Stimulated activated CD4-positive, alpha-beta T cell treated with anti-CD3 and anti-CD28 coated beads, Interleukin-1b, Interleukin-23, amount 100 ng/mL, for 24 hours (primary cell): ENCODE measurements at places on chromosomes 1 and 21.

DNA sequence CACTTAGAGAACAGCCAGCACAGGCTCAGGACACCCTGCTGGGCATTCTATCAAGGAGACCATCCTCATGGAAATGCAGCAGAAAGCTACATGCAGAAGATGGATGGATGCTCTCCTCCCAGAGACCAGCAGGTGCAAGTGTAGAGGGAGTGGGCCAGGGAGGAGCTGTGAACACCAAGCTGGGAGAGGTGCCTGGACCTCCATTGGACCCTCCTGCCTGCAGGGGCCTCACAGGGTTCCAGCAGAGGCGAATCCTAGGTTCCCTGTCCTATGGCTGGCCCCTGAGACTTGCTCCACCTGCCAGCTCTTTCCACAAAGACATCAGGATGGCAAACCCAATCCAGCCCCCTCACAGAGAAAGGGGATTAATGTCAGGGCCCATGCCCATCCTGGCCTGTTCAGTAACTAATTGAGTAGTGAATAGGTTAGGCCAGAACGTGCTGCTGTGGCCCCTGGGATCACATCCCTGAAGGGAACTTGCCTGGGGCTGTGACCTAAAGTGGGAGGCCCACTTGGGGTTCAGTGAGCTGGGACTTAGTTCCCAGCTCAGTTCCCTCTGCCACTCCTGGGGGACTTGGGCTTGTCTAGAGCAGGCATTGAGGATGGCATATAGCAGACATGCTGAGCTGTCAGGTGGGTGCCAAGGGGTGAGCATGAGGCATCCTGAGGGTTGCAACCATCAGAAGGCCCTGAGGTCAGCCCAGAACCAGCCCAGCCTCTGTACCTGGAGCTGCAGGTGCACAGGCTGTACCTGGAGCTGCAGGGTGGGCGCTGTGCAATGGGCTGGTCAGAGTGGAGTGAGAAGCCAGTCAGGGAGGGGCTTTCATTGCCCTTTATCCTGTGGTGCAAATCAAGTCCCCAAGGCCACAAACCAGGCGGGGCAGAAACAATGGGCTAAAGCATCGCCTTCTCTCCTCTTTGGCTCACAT lies 22.9 kb upstream of the ZNF678 start:
- no peak for DNase-seq

GRCh38 chr1:151373196-151373595 lies 691 bp upstream of the SELENBP1 start:
- no peak for DNase-seq

GRCh38 chr1:229410692-229411433 lies 23.0 kb downstream of the ACTA1 start:
- no peak for DNase-seq

- no peak for DNase-seq
Measured at GRCh38 chr1:19770436-19771190, 29.1 kb downstream of the TMCO4 start.

GRCh38 chr1:182875889-182876288 lies 36.7 kb downstream of the DHX9 start:
- no peak for DNase-seq

DNA sequence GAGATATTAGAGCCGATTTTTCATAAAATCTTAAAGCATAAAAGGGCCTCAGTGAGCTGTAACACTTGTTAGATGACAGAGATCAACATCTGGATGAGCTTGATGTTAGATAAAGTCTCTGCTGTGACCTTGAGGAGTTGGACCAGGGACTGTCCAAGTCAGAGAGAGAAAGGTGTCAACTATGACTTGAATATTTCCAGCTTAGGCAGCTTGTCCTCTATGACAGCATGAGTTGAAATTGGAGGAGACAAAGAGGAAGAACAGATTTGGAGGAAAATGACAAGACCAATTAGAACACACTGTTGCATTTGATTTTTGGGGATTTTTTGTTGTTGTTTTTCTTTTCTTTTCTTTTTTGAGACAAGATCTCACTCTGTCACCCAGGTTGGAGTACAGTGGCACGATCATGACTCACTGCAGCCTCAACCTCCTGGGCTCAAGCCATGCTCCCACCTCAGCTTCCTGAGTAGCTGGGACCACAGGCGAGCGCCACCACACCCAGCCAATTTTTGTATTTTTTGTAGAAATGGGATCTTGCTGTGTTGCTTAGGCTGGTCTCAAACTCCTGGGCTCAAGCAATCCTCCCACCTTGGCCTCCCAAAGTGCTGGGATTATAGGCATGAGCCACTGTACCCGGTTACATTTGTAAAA lies 35.3 kb upstream of the CLIC4 start:
- no peak for DNase-seq

DNA sequence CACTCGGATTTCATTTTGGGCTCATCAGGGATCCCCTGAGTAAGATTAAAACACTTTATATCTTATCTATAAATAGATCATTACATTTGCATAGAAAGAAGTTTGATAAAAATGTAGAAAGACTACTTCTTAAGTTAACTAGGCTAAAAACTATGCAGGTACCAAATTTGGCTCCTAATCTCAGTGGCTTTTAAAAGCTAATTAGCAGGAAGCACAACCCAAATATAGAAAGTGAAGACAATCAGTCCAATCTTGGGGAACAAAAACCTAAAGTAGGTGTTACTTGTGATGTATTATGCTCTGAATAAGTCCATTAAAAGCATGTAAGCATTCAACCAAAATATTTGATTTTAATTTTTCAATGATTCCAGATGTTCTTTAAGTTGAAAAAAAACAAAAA lies 35.4 kb downstream of the SMYD3 start:
- DNase-seq = no peak

GRCh38 chr1:169110689-169111447 lies 4.4 kb downstream of the ATP1B1 start:
- no peak for DNase-seq

- no peak for DNase-seq
Measured at GRCh38 chr1:54018635-54019034, 649 bp upstream of the LDLRAD1 start.

- no peak for DNase-seq
Measured at GRCh38 chr1:107637101-107637500, 327.9 kb downstream of the VAV3 start.

DNA sequence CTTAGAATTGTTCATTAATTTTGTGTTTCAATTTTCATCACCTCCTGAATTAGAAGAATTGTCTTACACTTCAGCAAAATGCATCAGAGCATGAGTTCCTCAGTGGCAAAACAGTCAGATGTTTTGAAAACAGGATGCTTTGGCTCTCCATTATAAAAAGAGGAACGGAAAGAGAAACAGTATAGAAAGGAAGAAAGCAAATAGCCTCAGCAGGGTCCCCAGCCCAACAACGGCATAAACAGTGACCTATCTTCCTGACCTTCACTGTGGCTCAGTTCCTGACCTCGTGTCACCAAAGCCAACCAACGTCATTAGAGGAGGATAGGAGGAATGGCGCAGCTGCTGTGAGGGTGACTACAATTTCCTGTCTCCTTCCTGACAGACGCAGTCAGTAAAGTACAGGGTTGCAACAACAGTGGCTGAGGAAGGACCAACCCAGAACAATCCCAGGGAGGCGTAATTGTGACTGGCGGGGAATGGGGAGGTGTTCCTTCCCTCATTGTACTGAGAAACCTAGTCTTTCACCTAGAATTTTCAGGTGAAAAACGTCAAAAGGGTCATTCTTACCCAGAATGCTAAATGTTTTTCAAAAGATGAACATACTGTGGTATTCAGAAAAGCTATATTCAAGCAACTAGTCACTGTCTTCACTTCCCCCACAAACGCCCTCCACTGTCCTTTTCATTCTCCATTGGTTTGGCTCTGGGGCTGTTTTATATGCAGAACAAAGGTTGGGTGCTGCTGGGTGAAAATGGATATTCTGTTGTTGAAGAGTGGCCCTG lies 197.9 kb upstream of the SGIP1 start:
- peak; percentile 36 for DNase-seq

- no peak for DNase-seq
Measured at GRCh38 chr1:62285984-62286785, 33.0 kb downstream of the KANK4 start.

- no peak for DNase-seq
Measured at GRCh38 chr21:43301409-43302061, 125.4 kb downstream of the SIK1 start.

- no peak for DNase-seq
Measured at GRCh38 chr1:206737729-206738201, 32.8 kb upstream of the IL19 start.

GRCh38 chr1:16260814-16261213 lies 23.8 kb upstream of the CPLANE2 start:
- DNase-seq = no peak

GRCh38 chr1:223331301-223331700 lies 32.7 kb downstream of the SUSD4 start:
- no peak for DNase-seq

DNA sequence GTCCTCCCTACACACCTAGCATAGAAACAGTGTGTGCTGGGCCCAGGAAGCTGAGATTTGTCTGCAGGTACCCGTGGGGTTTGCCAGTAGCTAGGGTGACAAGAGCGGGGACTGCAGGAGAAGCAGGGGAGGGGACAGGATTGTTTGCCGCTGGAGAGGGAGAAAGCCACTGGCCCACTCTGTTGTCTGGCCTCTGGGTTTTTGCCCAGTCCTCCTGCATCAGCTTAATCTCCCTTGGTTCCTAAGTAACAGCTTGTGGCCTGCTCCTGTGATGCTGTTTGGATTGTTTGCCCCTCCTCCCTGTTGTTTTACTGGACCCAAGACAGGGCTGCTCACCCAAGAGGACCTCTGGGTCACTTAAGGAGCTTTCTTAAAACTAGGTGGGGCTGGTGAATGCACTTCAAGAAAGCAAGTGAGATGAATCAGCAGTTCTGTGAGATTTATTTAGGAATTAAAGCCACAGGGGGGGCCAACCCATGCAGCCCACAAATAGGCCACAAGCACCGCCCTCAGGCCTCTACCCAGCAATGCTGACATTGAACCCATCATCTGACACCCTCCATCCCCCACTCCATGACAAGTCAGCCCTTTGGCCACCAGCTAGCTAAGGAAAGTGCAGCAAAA lies 142.8 kb downstream of the ZZZ3 start:
- no peak for DNase-seq

GRCh38 chr1:13918862-13919261 lies 218.9 kb downstream of the PRDM2 start:
- no peak for DNase-seq

DNA sequence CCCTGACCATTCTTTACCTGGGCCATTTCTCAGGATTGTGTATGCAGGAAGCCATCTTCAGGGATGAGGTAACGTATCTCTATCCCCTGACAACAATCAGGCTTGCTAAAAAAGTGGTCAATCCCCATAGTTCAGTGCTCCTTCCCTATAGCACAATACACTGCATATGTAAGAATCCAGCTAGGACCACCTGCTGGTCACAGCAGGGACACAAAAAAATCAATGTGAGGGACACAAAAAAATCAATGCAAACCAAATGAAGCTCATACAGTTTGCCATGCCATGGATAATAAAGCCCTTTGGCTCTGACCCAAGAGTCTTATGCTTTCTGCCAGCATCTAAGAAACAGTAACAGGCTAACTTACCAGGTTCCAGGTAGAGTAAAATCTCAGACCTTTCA lies 16.3 kb downstream of the ACBD6 start:
- no peak for DNase-seq

- DNase-seq = no peak
Measured at GRCh38 chr1:55860798-55861519, 645.8 kb upstream of the USP24 start.

GRCh38 chr1:217524787-217525520 lies 105.9 kb downstream of the GPATCH2 start:
- no peak for DNase-seq

DNA sequence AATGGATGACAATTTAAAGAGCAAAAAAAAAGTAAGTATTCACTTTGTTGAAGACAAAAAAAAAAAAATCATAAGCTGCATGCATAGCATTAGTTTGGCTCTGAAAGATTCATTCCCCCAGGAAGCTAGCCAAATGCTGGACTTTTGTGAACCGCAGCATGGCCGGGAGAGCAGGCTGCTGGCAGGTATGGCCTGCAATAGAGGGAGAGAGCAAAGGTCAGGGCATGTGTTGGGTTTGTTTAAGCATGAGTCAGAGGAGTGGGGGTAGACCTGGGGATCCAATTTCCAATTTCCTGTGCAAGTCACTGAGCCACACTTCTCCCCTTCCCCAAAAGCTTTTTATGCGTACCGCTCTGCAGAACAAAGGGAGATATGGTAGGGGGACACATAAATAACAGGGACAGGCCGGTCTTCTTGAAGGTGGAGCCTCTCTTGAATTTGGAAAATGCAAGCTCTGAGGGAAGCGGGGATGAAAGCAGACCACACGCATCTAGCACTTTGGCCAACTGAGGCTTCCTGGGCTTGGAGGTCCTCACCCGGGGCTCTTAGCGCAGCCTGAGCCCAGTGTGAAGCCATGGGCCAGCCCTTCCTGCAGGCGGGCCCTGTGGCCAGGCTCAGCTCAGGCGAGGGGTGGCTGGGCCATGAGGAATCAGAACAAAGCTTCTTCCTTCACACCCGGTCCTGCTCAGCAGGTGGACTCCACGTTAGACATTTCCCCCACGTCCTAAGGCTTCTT lies 171.1 kb downstream of the TOMM20 start:
- DNase-seq = no peak

DNA sequence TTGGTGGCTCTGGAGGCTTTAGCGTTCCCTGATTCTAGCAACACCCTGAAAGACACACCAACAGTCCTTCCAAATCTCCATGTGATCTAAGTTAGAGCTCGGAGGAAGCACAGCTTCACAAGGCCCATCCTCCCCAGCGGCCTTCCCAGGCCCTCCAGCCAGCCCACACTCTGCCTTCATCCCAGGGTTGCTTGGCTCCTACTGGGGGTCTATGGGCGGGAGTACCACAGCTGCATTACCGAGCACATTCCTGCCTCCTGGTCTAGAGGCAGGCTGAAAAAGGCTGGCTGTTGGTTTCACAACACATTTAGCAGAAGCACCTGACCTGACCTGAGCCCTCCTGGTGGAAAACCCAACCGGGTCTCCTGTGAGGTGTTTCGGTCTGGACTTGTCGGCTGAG lies 54.7 kb upstream of the TRIM67 start:
- no peak for DNase-seq

DNA sequence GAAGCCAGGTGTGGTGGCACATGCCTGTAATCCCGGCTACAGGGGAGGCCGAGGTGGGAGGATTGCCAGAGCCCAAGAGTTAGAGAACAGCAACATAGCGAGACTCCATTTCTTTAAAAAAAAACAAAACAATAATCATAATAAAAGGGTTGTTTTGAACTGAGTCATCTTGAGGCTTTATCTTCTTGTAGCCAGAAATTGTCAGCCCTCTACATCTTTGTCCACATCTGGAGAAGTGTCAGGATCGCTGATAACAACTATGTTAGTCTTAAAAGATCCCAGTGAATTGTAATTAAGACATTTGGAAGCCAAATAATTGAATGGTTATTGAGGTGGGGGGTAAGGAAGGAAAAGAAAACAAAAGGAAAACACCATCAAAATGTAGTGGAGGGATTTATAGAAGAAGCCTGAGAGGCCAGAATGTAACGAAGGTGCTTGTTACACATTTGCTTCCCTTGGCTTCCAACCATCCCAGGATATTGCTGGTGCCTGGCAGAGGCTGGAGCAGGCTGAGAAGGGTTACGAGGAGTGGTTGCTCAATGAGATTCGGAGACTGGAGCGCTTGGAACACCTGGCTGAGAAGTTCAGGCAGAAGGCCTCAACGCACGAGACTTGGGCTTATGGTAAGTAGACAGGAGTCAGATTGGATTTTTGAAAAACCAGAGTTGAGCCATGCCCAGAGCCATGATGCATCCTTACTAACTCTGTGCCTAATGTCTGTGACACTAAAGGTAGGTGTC lies 52.5 kb upstream of the MTR start:
- DNase-seq = no peak
